ENCODE measurements at places on chromosomes 1 and 21.

DNA sequence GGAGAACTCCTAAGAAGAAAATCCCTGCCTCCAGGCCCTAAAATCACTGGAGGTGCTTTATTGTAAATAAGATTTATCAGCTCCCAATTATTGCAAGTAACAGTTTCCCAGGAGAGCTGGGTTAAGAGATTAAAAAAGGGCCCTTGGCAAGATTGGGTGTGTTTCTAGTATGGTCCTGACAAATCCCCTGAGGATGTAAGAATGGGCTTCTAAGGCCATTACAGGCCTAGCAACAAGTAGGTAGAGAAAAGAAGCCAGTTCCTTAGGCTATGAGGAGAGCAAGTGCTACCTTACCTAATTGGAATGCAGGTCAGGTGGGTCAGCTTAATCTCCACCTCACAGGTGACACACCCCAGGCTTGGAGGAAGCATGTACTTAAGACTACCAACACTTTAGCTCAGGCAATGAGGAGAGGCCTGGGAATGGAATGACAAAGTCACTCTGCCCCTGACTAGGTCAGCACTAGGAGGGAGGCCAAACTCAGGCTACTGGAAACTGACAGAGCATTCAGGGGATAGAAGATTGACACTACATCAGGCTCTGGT is 6.8 kb upstream of the OTUD7B start:
- no peak for DNase-seq

- no peak for DNase-seq
Observed at GRCh38 chr1:168421399-168422004, 122.3 kb downstream of the XCL2 start.

- DNase-seq, result no peak
Observed at GRCh38 chr1:9373619-9374018, 80.9 kb downstream of the SPSB1 start.

- DNase-seq, result peak; percentile 60
Observed at GRCh38 chr1:33007190-33008050, 29.3 kb downstream of the AK2 start.

GRCh38 chr1:244264163-244264562 is 187.5 kb downstream of the ADSS2 start:
- no peak for DNase-seq

- no peak for DNase-seq
Observed at GRCh38 chr1:211210052-211210451, 49.1 kb upstream of the RCOR3 start.

DNA sequence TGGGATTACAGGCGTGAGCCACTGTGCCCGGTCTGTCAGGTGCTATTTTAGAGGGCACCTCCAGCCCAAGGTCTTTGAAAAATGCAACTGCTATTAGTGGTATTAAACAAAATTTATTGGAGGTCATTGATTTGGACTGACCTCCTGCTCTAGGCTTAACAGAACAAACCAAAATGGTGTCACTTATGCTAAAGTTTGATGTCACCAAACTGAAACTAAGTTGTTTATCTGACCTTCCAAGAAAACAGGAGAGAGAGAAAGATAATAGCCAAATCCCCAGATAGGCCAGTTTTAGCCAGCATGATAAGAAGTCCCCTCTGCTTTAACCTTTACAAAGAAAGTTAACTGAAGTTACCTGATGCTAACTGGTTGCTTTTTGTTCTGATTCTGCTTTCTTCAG is 8.1 kb upstream of the INAVA start:
- no peak for DNase-seq

GRCh38 chr1:170618421-170618820 is 45.5 kb upstream of the PRRX1 start:
- no peak for DNase-seq

- no peak for DNase-seq
Observed at GRCh38 chr1:163610486-163610885, 288.7 kb downstream of the NUF2 start.

- no peak for DNase-seq
Observed at GRCh38 chr1:170318736-170319135, 173.0 kb downstream of the NTMT2 start.

- DNase-seq, result no peak
Observed at GRCh38 chr1:228365271-228366061, 41.2 kb downstream of the TRIM11 start.

GRCh38 chr1:95035536-95035935 is 37.2 kb downstream of the ALG14 start:
- peak; percentile 82 for DNase-seq

- no peak for DNase-seq
Observed at GRCh38 chr1:168387781-168388760, 107.4 kb downstream of the TBX19 start.

DNA sequence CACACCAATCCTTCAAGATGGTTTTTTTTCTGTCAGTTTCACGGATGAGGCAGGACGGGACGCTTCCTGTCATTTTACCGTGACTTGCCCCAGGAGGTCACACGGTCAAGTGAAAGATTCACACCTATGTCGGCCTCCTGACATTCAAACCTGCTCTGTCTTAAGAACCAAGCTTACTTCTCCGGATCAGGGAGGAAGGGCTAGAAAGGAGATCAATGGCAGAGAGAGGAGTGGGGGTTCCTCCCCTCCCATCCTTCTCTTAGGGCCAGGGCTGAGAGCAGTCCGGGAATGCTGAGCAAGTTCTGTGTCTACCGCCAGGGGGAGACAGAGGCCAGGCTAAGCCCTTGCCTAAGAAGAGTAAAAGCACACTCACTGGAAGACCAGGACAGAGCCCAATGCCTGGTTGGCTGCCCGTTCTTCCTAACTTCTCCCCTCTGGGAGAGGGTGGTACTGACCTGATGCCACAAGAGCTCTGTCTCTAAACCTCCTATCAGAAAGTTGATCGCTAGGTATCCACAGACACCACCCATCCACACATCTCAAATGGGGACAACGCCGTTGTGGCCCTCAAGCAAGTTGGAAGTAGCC is 1.1 kb upstream of the PPM1J start:
- DNase-seq, result peak; percentile 64

- no peak for DNase-seq
Observed at GRCh38 chr1:150429805-150430204, 57.4 kb upstream of the TARS2 start.

DNA sequence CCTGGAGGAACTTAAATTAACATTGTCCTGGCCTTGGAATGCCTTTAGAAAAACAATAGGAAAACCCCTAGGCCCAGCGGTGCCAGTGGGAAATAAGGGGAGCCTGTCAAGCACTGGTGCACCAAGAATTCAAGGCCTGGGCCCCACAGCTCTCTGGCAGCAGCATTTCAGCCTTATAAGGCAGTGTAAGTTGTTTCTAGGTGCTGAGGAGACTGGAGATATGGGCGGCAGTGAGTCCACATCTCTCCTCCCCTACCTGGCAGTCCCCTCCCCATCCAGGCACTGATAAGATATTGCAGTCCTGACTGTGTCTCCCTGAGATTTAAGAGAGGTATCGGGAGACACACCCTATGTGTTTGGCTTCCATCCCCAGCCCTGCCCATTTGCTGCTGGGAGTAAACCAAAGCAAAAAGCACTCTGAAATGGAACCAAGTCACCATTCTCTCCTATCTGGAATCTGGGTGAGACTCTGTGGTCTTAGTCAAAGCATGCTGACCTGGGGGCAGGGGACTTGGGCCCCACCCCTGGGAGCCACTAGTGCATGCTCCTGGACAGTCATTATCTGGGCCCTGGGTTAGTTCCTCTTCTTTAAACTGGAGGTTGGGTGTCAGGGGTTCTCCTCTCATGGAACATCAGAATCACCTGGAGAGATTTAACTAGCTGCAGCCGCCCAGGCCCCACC is 30.5 kb downstream of the DEGS1 start:
- no peak for DNase-seq

DNA sequence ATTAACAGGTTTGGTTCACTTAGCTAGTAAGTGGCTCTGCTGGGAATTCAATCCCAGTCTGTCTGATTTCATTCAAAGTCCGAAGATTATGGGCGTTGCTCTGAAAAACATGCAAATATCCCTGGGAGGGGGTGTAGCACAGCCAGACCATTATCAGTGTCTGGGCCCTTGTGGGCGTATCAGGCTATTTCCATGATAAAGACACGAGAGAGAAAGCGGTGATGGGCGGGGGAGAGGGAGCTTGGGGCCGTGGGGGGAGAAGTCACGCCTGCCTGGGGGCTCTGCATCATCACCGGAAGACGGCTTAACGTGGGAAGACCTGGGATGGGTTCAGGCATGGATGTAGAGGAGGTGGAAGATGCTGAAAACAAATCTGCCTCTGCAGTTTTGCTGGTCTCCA is 25.8 kb downstream of the IL6R start:
- no peak for DNase-seq

GRCh38 chr1:242004751-242005495 is 6.0 kb upstream of the MAP1LC3C start:
- DNase-seq, result no peak

DNA sequence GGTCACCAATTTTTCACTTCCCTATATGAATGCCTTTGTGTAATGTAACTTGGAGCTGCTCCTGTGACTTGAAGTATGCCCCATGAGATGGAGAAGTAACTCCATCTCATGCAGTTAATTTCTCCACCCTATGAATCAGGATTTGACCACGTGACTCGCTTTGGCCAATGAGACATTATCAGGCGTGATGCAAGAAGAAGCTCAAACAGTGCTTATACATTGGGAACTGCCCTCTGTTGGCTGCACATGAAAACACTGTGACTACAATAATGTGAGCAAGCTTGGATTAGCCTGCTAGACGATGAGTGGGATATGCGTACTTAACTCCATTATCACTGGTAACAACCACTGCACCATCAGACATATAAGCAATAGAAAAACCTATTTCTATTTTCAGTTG is 684.4 kb downstream of the PLA2G4A start:
- DNase-seq, result no peak

- no peak for DNase-seq
Observed at GRCh38 chr1:100313382-100313781, 38.9 kb upstream of the CDC14A start.

DNA sequence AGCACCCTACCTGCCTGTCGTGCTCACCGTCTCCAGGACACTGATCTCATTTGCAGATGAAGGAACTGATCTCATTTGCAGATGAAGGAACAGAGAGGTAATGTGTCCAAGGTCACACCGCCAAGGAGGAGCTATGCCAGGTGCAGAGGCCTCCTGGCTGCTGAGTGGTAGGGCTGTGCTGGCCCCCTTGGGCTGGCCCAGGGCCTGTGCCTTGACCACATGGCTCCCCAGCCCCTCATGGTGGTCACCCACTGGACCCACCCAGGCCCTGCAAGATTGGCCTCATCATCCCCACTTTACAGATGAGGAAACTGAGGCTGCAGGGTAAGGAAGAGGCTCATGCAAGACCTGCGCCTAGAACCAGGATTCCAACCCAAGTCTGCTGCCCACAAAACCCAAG is 628.3 kb downstream of the MATN1 start:
- no peak for DNase-seq

DNA sequence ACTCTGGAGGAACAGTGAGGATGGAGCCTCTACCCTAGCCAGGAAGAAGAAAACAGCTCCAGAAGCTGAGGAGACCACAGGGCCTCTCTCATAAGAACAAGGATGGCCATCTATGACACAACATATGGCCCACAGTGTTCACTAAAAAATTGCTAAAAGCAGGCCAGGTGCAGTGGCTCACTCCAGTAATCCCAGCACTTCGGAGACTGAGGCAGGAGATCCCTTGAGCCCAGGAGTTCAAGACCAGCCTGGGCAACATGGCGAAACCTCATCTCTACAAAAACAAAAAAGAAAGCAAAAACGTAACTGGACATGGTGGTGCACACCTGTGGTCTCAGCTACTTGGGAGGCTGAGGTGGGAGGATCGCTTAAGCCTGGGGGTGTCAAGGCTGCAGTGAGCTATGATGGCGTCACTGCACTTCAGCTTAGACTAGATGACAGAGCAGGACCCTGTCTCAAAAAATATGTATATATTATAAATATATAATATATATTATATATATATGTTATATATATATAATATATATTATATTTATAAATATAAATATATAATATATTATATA is 103.1 kb downstream of the TOMM20 start:
- DNase-seq, result no peak

DNA sequence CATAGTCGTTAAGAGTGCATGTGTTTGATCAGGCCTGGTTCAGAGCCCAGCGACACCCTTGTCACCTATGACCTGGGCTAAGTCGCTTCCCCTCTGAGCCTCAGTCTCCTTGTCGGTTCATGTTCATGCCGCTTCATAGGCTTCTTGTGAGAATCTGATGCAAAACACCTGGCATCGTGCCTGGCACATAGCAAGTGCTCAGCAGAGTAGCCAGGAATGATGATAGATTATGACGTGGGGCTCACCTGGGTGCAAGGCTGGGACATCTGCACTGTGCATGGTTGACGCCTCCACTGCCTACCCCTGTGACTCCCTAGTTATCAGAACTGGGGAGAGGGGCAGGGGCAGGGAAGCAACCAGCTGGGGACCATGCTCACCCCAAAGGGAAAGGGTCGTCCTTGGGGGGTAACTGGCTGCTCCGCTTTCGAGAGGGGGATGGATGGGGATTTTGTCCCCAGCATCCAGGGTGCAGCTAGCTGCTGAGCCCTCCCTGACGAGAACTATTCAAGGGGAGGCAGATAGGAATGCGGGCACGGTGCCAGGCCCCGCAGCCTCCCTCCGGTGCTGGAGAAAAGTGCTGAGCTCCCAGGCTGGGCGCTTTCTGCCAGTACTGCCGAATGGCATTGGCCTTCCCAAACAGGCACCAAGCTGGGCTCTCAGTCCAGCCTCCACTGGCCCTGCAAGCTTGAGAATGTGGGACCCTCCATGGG is 9.3 kb downstream of the EFHD2 start:
- peak; percentile 89 for DNase-seq

- no peak for DNase-seq
Observed at GRCh38 chr1:88867743-88868521, 23.4 kb downstream of the GTF2B start.

DNA sequence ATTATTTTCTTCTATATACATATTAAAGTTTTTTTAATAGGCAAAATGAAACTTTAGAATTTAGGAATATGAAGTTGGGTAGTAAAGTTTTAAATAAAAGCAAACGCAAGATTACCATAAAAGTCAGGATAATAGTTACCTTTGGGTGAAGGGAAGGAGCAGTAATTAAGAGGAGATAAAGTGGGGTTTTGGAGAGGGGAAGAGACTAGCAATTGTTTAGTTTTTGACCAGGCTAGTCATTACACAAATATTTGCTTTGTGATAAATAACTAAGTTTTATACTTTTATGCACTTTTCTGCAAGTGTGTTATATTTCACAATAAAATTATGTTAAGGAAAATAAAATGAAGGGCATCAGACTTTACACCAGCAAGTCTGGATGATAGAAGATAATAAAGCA is 27.7 kb upstream of the GUCA2B start:
- no peak for DNase-seq

All from retinal pigment epithelial cell (primary cell).